ENCODE measurements at places on chromosomes 3 and 15.

GRCh38 chr3:134392336-134392983 is 18.2 kb upstream of the AMOTL2 start:
- DNase-seq = peak; percentile 32

DNA sequence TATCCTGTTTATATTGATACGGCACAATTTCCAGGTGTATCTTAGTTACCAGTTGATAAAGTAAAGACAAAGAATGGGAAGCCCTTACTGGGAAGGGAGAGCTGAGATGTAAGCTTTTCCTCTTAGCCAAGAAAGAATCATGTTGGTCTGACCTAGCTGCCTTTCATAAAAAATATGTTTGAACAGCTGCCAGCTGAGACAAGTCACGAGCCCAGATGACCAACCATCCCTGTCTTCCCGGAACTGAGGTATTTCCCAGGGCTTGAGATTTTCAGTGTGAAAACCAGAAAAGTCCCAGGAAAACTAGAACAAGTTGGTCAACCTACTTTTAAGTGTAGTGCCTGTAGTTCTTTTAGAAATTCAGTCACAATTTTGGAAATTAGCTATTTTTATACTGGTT is 3.6 kb upstream of the MYH15 start:
- DNase-seq = no peak

DNA sequence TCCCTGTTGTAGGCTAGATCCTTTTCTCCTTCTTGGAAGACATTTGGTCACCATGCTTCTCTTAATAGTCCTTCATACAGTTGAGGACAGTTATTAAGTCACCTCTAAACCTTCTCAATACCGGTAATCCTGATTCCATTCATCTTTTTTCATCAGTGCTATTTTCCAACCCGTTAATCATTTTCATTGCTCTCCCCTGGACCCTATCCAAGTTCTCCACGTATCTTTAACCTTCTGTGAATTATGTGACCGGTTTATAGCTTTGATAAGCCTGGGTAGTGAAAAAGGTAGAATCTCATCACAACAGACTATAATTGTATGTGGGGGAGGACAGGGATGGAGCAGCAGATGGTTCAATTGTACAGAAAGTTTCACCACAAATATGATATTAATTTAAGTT is 168.5 kb downstream of the MECOM start:
- DNase-seq = no peak

GRCh38 chr3:31997500-31997899 is 15.9 kb downstream of the ZNF860 start:
- no peak for DNase-seq
